ENCODE measurements at places on chromosomes 6 and 20.

DNA sequence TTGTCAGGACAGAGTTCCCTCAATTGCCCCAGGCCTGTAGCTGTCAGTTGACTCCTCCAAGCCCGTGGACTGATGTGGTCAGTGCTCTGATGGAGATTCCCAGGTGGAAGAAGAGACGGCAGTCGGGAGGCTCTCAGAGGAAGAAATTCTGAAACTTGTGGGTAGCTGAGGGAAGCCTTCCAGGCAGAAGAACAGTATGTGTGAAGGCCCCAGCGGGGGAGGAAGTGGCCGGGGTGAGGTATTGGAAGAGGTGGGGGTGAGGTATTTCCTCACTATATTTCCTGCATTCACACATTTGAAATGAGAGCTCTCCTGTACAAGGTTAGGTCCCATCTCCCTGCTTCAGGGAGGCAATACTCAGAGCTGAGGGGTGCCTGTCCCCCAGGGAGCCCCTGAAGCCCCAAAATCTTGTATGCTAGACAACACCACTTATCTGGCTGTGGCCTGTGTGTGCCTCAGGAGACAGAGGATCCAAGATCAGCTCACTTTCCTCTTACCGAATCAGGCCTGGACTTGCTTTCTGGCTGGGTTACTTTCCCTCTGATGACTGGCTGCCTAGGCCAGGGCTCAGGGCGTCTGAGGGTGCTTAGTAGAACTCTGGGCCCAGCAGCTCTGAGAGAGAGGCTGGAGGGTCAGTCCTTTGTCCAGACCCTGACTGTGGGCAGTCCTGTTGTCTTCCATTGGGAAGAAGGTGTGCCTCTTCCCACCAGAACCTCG, 49.3 kb upstream of the MYL9 start:
- DNase-seq: no peak

- no peak for DNase-seq
These were observed 79.7 kb downstream of the FIG4 start for GRCh38 chr6:109770779-109771178.

- DNase-seq: no peak
These were observed 197.2 kb downstream of the RNF144B start for GRCh38 chr6:18584372-18584771.

GRCh38 chr6:28922004-28922820, 1.6 kb downstream of the TRIM27 start:
- no peak for DNase-seq

- no peak for DNase-seq
These were observed 77.1 kb downstream of the GFRA4 start for GRCh38 chr20:3586093-3586492.

- no peak for DNase-seq
These were observed 46.7 kb downstream of the CD2AP start for GRCh38 chr6:47524136-47524845.

- DNase-seq: no peak
These were observed 66.4 kb downstream of the ANKS1A start for GRCh38 chr6:34955442-34955841.

DNA sequence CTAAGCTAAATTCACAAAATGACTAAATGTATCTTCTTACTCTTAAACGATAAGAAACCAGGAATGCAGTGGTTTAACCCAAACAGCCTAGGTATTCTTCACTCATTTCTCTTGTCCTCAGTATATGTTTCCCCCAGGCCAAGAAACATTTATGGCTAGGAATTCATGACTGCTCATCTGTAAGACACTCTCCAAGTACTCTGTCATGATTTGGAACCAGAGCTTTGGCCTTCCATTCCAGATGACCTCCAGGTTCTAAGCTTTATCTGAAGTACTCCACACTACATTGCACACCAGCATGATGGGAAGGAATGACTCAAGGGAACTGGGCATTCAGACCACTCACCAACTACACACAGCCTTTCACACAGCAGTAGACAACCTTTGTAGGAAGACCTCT, 29.3 kb downstream of the NT5E start:
- DNase-seq: no peak

DNA sequence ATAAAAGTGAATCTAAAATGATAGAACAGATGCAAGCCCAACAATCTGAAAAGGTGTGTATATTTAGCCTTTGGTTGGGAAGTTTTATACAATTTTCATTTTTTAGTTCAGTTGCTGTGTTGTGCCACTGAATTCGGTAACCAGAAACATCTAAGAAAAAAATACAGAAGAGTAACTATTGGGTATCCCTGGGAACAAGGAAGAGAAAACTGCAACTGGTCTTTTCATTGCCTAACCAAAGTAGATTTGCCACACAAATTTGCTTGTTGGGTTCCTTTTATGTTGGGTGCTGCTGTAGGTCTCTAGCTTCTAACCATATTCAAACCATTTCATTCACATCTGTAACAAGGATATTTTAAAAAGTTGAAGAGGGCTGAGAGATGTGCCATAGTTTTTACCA, 2.8 kb upstream of the TMEM30A start:
- DNase-seq: no peak

GRCh38 chr6:151808371-151809241, 1.1 kb downstream of the ESR1 start:
- DNase-seq: no peak

All from osteocyte (in vitro differentiated cells).